ENCODE measurements at places on chromosomes 2 and 18.

DNA sequence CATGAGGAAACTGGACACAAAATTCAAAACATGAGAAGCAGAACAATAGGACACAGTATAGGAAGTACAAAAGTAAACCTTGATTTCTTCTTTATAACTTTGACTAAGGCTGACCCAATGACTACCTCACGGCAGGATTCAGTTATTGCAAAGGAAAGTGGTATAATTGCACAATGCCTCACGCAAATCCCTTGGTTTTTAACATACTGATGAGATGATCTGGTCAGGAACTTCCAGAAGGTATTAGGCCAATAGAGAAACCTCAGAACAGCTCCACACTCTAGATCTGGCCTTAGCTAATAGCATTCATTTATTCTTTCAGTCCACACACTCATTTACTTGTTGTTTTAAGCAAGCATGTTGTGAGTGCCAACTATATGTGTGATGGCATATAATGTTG, 1526.9 kb upstream of the ACVR2A start:
- DNase-seq, result no peak

GRCh38 chr2:240297256-240298116, 138.0 kb upstream of the GPC1 start:
- DNase-seq, result no peak

- DNase-seq, result no peak
These were observed 4.7 kb downstream of the RTKN start for GRCh38 chr2:74436848-74437695.

GRCh38 chr2:14587119-14587518, 45.4 kb upstream of the LRATD1 start:
- DNase-seq, result no peak

- no peak for DNase-seq
These were observed 74.2 kb downstream of the NCAPH start for GRCh38 chr2:96409820-96410164.

GRCh38 chr2:12419803-12420202, 296.9 kb upstream of the TRIB2 start:
- DNase-seq, result no peak

DNA sequence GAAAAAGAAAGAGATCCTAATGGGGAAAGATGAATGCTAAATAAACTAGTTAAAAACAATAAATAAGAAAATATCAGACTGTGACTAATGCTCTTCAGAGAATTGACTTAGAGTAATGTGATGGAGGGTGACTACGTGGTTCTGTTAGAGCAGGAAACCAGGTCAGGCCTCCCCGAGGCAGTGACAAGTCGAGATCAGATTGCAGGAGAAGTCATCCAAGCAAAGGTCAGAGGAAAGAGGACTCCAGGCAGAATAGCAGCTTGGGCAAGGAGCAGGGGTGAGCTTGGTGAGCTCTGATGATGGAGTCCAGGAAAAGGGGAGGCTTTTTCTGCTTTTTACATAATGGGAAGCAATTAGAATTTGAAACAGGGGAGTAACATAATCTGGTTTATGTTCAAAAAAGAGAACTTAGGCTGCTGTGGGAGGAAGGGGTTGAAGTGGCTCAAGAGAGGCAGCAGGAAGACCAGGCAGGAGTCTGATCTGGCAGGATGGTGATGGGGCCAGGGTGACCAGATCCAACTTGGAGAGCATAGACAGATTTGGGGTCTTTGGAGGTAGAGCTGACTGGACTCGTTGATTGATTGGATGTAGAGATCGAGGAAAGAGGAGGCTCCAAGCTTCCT, 27.3 kb upstream of the ITGB6 start:
- DNase-seq, result no peak

DNA sequence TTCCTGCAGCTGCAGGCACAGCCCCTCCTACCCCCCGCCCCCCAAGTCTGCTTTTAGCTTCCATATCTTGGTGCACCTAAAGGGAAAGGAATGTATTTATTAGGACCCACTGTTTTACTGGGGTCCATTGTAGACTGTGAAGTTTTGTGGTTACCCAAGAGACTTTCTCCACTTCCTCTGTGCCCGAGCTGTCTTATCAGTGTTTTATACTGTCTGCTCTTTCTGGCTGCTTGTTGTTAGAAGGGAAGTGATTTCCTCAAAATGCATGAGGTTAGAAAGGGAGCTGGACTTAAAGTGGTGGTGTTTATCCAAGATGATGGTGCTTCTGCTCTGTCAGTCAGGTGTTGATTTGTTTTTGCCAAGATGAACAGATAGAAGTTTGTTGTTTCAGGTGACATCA, 85.0 kb downstream of the PTH2R start:
- DNase-seq, result no peak

GRCh38 chr2:203225423-203226039, 13.3 kb upstream of the CYP20A1 start:
- DNase-seq, result no peak

- DNase-seq, result no peak
These were observed 30.2 kb upstream of the ALK start for GRCh38 chr2:29951576-29951975.
